ENCODE measurements at places on chromosomes 3 and 15.
A peak's percentile ranks its signal among the peaks of the same experiment; 100 is the strongest.

DNA sequence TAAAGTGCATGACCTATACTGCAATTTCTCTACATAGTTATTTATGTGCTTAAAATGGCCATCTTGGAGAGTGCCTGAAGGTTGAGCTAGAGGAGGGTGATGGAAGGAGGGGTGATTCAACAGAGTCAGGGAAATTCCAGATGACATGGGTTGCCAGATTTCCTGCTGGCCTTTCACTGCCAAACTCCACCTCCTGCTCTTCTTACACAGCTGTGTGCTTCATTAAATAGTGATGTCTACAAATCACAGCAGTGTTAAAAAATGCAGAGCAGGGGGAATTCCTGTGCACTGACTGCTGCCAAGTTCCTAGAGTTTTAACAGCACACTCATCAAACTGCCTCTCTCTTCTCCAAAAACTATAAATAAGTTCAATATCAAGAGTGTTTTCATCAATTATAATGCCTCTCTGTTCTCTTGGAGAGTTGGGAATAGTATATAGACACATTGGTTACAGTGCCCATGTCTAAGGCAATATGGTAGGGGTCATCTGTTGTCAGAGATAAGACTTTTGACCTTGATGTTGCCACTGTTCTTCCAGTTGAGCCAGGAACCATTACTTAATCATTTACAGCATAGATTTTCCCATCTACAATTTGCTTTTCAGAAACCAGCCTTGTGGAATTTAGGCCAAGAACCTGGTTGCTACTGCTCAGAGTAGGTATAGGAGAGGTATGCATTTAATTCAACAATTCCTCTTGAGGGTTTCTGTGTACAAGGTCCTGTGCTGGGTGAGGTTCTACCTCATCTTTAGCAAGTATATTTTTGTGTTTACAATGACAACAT lies 79.6 kb downstream of the TP63 start:
- peak; percentile 12 for DNase-seq

DNA sequence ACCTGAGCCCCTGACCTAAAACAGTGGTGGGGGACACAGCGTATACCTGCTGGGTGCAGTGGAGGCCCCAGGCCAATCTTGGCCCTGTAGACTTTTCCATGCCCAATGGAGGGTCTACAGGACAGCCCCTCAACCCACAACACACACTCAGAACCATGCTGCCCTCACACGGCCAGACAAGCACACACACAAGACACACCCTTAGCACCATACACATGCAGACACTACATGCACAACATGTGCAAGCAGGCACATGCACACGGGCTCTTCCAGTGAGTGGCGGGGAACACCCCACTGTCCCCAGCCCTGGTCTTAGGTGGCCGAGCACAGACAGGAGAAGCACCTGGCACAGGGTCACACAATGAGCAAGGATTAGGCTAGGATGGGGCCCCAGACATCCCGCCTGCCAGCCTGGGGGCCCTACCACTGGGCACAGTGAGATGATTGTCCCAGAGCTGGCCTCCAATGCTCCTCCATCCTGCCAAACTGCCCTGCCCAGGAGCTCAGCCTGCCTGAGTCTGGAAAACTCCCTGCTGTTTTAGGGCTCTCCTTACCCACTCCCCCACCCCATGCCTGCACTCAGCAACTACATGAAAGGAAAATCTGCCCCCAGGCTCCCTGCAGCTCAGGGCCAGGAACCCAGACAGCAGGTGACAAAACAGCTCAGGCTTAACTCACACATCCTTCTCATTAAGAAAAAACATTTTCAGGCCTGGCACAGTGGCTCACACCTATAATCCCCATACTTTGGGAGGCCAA lies 15.8 kb downstream of the IQSEC1 start:
- no peak for DNase-seq

DNA sequence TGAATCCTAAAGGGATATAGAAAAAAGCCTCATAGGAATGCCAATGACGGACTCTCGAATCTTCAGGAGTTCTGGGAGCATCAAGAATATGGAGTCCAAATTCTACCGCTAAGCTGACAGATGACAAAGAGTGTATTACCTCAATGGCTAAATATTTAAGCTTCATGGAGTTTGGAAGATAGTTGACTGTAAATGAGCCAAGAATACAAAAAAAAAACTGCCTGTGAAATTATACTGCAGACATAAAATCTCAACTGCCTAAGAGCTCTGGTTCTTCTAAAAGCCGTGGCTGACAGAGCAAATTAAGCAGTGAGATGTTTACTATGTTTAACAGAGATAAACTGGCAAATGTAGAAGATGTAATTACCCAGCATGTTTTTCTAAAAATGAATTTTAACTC lies 140.0 kb downstream of the GADL1 start:
- no peak for DNase-seq

GRCh38 chr3:124629497-124629896 lies 100.8 kb upstream of the UMPS start:
- no peak for DNase-seq

- no peak for DNase-seq
Observed at GRCh38 chr3:37029111-37029510, 35.8 kb downstream of the MLH1 start.

- DNase-seq = no peak
Observed at GRCh38 chr15:29904757-29905417, 82.6 kb upstream of the TJP1 start.

GRCh38 chr3:139906418-139906817 lies 28.6 kb upstream of the CLSTN2 start:
- no peak for DNase-seq

DNA sequence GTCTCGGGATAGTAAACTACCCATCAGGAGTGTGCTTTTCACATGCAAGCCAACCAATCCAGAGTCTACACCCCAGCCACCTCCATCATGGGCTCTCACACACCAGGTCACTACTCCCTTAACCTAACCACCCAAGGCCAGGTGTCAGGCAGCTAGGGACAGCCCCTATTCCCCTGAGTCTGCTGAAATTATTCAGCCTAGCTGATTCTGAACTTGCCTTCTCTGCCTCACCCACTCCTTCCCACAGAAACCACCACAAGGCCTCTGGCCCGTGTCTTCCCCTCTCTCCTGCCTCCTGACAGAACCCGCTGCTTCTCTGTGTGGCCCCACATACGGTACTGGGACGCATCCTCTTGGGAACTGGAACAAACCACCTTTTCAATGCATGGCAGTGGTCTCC lies 82.1 kb downstream of the PCSK6 start:
- DNase-seq = peak; percentile 17

DNA sequence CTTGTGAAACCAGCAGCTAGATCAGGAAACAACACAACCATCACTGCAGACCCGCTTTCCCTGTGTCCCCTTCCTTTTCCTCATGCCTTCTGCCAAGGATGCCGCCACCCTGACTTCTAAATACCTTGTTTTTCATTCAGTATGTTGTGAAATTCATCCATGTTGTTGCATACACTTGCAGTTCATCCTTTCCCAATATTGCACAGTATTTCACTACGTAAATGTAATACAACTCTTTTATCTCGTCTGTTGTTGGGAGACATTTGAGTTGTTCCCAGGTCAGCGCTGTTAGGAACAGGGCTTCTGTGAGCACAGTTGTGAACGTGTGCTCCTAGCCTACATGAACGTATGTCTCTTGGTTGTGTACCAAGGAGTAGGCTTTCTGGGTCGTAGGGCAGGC lies 24.2 kb downstream of the TLNRD1 start:
- DNase-seq = no peak

Data from stimulated activated naive CD8-positive, alpha-beta T cell treated with anti-CD3 and anti-CD28 coated beads, Interleukin-15, amount 100 ng/mL, for 72 hours (primary cell).